Activated T-cell treated with anti-CD3 and anti-CD28 coated beads, Interleukin-2, amount 50 U/mL, for 24 hours (primary cell): ENCODE measurements at places on chromosomes 1 and 21.

- no peak overlapping the region for H3K27ac ChIP-seq
- peaks cover 21% of the 10 kb centered on the region for H3K4me1 ChIP-seq
- H3K4me3 ChIP-seq = no peak overlapping the region
- peaks cover 89% of the 10 kb centered on the region for H3K36me3 ChIP-seq
- no peak for DNase-seq
Measured at GRCh38 chr1:186326009-186326408, 49.0 kb downstream of the TPR start.

DNA sequence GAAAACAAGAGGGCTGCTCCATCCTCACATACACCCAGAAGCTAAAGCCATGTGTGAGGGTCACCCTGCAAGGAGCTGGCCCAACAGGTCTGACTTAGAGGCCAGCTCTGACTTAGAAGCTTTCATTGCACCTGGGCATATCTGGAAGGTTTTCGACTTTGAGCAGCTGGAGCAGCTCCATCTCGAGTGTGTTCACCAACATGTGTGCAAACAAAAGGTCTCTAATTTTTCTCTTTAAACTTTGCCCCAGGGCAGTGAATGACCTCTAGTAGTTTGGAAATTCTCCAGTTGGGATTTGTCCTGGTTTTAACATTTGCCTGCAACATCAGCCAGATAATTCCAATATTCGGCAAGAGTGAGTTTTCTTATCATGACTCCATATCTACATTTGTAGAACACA lies 108.3 kb downstream of the TNR start:
- no peak overlapping the region for H3K27ac ChIP-seq
- no peak overlapping the region for H3K4me3 ChIP-seq
- no peaks in the 10 kb centered on the region for H3K36me3 ChIP-seq
- no peaks in the 10 kb centered on the region for H3K4me1 ChIP-seq

DNA sequence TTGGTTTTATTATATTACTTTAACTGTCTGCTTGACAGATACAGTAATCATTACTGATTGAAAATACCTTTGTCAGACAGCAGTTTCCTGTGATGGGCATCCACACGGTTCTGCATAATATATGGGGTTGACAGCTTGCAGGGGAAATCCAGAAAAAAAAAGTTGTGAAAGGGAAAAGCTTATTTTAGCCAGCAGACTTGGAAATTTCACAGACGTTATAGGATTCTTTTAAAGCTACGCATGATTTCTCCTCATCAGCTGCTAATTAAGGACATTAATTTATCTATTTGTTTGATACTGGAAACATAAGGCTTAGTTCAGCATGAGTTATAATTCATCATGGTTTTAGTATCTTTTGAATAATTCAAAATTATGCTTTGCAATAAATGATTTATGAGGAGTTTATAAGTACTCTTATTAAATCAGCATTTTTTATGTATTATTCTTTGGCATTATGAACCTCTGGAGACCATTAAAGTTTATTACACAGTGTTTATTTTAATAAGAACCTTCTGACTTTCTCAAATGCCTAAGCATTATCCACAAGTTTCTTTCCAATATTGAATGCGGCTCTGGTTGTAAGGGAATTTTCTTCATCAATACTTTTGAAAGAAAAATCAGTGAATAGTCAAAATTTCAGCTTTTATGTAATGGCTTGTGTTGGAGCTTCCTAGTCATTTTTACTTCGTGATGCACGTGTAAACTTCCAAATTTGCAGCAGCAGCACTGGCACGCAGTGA lies 235.3 kb upstream of the KCNK2 start:
- H3K27me3 ChIP-seq = no peaks in the 10 kb centered on the region
- H3K4me3 ChIP-seq = no peak overlapping the region
- H3K36me3 ChIP-seq = no peaks in the 10 kb centered on the region
- no peak for DNase-seq

DNA sequence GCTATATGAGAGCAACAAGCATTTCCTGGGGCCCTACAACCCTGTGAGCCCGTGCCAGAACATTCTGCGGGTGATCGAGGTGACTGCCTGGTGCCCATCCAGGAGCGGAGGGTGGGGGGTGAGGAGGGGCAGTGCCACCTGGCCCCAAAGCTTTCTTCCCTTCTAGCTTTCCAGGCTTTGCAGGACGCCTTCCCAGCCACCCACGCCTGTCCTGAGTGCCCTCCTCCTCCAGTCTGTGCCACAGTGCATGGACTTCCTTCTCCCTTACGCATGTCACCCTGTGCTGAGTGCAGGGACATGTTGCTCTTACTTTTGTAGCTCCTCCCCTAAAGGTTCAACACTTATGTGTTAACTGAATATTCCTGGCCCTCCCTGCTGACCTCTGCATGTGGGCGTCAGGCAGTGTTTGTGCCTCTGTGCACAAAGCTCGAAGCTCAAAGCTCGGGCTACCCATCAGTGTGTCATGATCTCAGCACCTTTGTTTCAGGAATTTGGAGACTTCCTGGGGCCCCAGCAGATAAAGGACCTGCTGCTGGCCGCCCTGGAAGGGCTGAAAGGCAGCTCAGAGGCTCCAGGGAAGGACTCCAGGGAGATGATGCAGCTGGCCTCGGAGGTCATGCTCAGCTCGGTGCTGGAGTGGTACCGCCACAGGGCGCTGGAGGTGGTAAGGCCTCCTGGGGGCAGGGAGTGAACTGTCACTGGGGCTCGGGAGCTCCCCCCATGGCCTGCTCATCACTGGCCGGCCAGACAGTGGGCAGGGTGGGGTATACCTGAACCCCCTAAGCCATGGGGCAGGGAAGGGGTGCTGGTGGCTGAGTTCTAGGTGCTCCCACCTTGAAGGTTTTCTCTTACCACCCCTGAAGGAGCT lies 36.7 kb upstream of the TTC4 start:
- H3K4me3 ChIP-seq = no peak overlapping the region
- no peak for DNase-seq
- no peaks in the 10 kb centered on the region for H3K27me3 ChIP-seq
- no peaks in the 10 kb centered on the region for H3K4me1 ChIP-seq
- no peaks in the 10 kb centered on the region for H3K36me3 ChIP-seq
- H3K27ac ChIP-seq = no peak overlapping the region

GRCh38 chr1:164702216-164702615 lies 143.2 kb downstream of the PBX1 start:
- H3K27ac ChIP-seq = no peak overlapping the region
- no peaks in the 10 kb centered on the region for H3K4me1 ChIP-seq

DNA sequence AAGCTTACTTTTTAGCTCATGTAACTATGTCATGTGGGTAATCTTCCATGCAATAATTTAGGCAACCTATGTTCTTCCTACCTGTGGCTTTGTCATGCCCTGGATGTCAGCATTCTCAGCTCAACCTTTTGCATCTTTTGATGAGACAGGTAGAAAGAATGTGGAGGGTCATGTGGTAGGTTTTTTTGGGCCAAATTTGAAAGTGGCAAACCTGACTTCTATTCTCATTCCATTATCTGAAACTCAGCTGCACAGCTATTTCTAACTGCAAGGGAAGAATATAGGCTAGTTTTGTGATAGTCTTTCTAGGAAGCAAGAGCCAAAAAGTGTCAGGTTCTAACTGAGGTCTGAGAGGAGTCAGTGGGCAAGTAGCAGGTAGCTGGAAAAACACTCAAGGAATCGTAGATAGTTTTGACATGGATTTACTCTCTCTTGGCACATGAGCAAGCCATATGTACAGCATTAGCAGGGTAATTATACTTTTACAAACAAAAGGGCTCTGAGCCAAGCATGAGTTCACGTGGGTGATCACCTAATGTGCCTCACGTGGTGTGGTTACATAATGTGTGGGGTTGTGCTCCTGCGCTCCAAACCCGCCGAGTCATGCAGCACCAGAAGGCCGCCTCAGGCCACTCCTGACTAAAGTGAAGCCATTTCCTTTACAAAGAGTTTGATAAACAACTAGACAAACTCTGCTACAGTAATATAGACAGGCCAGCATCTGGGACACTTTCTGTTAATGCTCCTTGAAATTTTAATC lies 1013.8 kb downstream of the PLA2G4A start:
- DNase-seq = no peak
- no peak overlapping the region for H3K4me3 ChIP-seq
- no peaks in the 10 kb centered on the region for H3K4me1 ChIP-seq
- no peaks in the 10 kb centered on the region for H3K36me3 ChIP-seq
- H3K27me3 ChIP-seq = no peaks in the 10 kb centered on the region

GRCh38 chr1:11286735-11287410 lies 13.9 kb downstream of the UBIAD1 start:
- no peaks in the 10 kb centered on the region for H3K27me3 ChIP-seq
- H3K4me1 ChIP-seq = peaks cover 78% of the 10 kb centered on the region
- peak overlapping the region; percentile 91 for H3K27ac ChIP-seq
- DNase-seq = no peak
- H3K36me3 ChIP-seq = peaks cover 93% of the 10 kb centered on the region

GRCh38 chr1:114062477-114063099 lies 83.3 kb downstream of the OLFML3 start:
- H3K4me1 ChIP-seq = no peaks in the 10 kb centered on the region
- no peak overlapping the region for H3K27ac ChIP-seq
- H3K36me3 ChIP-seq = no peaks in the 10 kb centered on the region
- H3K27me3 ChIP-seq = no peaks in the 10 kb centered on the region
- no peak overlapping the region for H3K4me3 ChIP-seq

- H3K27me3 ChIP-seq = peaks cover 5% of the 10 kb centered on the region
- DNase-seq = peak; percentile 73
- H3K36me3 ChIP-seq = no peaks in the 10 kb centered on the region
Measured at GRCh38 chr1:7669559-7670311, 101.4 kb upstream of the VAMP3 start.

GRCh38 chr1:160101037-160101716 lies 2.8 kb upstream of the IGSF8 start:
- peaks cover 53% of the 10 kb centered on the region for H3K4me1 ChIP-seq
- H3K4me3 ChIP-seq = peak overlapping the region; percentile 9
- H3K36me3 ChIP-seq = peaks cover 7% of the 10 kb centered on the region

DNA sequence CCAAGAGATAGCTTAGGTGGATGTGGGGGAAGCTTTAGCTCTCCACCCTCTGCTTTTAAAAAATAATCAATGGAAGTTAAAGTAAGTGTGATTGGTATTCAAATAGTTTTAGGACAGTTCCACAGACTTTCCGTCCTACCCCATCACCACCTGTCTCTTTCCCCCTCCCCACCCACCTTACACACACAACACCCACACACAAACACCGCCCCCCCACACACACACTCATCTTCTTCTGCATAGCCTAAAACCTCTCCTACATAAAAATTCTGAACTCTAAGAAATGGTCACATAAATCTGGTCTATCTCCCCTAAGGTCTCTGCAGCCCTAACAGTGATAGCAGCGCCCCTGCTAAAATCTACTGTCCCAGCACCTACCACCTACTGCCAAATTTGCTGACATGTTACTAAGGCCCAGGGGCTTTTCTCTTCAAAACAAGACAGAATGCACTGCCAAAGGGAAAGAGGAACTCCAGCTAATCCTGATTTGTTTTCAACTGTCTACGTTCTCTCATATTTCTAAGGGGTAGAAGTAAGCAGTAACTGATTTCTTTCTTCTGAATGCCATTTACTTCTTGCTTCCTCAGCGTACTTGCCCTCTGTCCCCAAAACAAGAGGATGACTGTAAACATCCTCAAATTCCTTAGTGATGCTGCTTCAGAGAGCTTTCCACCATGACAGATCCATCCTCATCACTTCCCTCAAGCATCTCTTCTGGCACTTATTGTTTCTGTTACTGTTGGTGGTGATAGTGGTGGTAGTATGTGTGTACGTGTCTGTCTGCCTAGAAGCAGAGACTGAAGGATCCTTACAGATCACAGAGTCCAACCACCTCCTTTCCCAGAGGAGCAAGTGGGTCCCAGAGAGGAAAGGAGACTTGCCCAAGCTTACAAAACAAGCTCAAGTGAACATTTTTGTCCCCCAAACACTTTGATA lies 56.8 kb downstream of the LUZP1 start:
- H3K27me3 ChIP-seq = no peaks in the 10 kb centered on the region
- H3K4me1 ChIP-seq = peaks cover 84% of the 10 kb centered on the region
- H3K4me3 ChIP-seq = no peak overlapping the region
- H3K27ac ChIP-seq = peak overlapping the region; percentile 63
- no peak for DNase-seq

GRCh38 chr1:41003127-41003639 lies 18.3 kb downstream of the SLFNL1 start:
- H3K36me3 ChIP-seq = peaks cover 97% of the 10 kb centered on the region
- no peaks in the 10 kb centered on the region for H3K27me3 ChIP-seq

GRCh38 chr1:151811181-151811580 lies 6.0 kb upstream of the LINGO4 start:
- H3K27ac ChIP-seq = no peak overlapping the region
- peaks cover 20% of the 10 kb centered on the region for H3K4me1 ChIP-seq
- DNase-seq = no peak
- no peak overlapping the region for H3K4me3 ChIP-seq
- no peaks in the 10 kb centered on the region for H3K27me3 ChIP-seq

DNA sequence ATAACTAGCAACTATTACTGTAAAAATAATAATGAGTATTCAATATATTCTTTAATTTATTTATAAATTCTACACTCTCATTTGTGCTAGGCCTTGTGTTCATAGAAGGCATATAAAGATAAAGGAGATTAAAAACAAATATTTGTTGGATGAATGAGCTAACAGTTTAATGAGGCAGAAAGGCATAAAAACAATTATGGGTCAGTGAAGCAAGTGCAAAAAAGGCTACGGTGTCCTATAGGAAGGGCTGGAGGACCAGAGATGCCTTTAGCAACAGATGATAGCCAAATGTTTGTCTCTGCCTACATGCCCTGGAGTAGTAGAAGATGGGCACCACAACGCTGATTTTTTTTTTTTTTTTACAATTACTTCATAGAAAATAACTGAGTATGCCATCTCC lies 45.7 kb downstream of the PTGS2 start:
- H3K27me3 ChIP-seq = peaks cover 11% of the 10 kb centered on the region
- H3K4me3 ChIP-seq = no peak overlapping the region
- H3K36me3 ChIP-seq = no peaks in the 10 kb centered on the region

DNA sequence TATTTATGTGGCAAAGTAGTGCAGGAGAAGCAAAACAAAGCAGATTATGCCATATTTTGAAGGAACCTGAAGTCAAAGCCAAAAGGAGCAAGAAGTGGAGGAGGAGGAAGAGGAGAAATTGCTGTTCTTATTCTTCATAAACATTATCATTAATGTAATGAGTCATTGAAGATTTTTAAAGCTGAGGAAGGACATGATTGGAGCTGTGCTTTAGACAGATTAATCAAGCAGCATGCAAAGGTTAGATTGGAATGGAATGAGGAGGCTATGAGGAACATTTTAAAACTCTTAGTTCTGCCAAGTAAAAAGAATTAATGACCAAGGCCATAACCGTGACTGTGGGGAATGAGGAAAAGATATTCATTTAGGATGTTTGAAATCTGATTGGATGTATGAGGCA lies 33.0 kb upstream of the HSD17B7 start:
- DNase-seq = no peak
- H3K36me3 ChIP-seq = no peaks in the 10 kb centered on the region
- H3K4me1 ChIP-seq = no peaks in the 10 kb centered on the region
- no peak overlapping the region for H3K27ac ChIP-seq
- no peak overlapping the region for H3K4me3 ChIP-seq

GRCh38 chr1:60066001-60066400 lies 7.6 kb downstream of the C1orf87 start:
- no peak for DNase-seq
- H3K36me3 ChIP-seq = no peaks in the 10 kb centered on the region
- H3K4me1 ChIP-seq = no peaks in the 10 kb centered on the region
- H3K27me3 ChIP-seq = peaks cover 2% of the 10 kb centered on the region
- no peak overlapping the region for H3K4me3 ChIP-seq

GRCh38 chr1:42998386-42998785 lies 39.7 kb upstream of the SLC2A1 start:
- H3K4me3 ChIP-seq = no peak overlapping the region
- H3K27ac ChIP-seq = no peak overlapping the region
- no peak for DNase-seq
- H3K4me1 ChIP-seq = no peaks in the 10 kb centered on the region

- H3K4me1 ChIP-seq = peaks cover 50% of the 10 kb centered on the region
- DNase-seq = no peak
- H3K27me3 ChIP-seq = no peaks in the 10 kb centered on the region
- peaks cover 32% of the 10 kb centered on the region for H3K36me3 ChIP-seq
Measured at GRCh38 chr1:212315907-212316306, 30.7 kb downstream of the PPP2R5A start.
